Mucosa of gallbladder (tissue), 1 donor: ENCODE measurements at places on chromosomes 16 and 17. TPM values are rescaled to one million over a fixed set of nuclear protein-coding genes. Genes with fewer than 3 reads are reported as not detected.

DNA sequence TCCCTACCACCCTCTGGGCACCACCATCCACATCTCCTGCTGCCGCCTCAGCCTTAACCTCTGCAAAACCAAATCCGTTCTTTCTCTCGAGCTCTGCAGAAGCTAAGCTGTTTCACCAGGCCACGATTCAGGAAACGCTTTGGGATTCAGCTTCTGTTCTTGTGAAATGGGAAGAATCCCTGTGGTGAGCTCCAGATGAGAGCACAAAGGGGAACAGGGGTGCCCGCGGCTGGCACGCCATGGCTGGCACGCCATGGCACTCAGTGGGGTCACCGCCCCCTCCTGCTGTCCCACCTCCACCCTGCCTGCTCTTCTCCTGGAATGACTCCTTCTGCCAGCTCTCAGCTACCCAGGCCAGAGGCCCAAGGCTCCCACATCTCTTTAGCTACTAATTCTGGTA is 5.7 kb downstream of the QPRT start:
- DNase-seq: no peak

Gene CFAP97D1
- not detected for total RNA-seq

Gene EXOC3L1
- total RNA-seq: 3.2 TPM

DNA sequence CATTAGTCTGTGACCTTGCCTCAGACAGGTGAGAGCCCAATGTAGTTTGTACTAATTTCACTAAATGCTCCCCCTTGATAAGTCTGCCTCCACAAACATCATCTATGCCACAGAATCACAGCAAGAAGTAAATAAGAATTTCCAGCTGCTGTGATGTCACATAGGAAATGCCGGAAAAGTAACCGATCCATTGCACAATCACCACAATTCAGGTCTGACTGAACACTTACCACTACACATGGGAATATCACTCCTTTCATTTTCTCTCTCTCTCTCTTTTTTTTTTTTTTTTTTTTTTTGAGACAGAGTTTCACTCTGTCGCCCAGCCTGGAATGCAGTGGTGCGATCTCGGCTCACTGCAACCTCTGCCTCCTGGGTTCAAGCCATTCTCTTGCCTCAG is 79.0 kb upstream of the CDH11 start:
- no peak for DNase-seq

Gene MEOX1
- 5.0 TPM for total RNA-seq

DNA sequence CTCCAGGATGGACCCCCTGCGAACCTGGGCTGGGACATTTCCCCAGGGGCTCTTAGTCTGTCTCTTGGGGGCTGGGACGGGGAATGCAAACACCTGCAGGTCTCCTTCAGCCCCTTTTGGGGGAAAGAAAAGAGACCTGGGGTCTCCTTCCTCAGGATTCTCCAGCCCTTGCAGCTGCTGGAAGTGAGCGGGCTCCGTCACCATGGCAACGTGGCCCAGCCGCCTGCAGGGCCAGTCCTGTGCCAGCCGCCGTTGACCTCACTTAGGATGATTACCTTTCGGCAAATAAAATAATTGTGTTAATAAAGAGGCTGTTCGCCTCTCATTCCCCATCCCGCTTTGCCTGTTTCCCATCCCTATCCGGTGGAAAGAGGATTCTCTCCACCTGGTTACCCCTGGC is 25.7 kb downstream of the MRM1 start:
- DNase-seq: no peak

Gene CA7
- not detected for total RNA-seq
